RWPE1 (cell line): ENCODE measurements at places on chromosomes 6 and 20.
A peak's percentile ranks its signal among the peaks of the same experiment; 100 is the strongest.

GRCh38 chr6:158058171-158058651 is 76.5 kb downstream of the SYNJ2 start:
- DNase-seq: no peak

DNA sequence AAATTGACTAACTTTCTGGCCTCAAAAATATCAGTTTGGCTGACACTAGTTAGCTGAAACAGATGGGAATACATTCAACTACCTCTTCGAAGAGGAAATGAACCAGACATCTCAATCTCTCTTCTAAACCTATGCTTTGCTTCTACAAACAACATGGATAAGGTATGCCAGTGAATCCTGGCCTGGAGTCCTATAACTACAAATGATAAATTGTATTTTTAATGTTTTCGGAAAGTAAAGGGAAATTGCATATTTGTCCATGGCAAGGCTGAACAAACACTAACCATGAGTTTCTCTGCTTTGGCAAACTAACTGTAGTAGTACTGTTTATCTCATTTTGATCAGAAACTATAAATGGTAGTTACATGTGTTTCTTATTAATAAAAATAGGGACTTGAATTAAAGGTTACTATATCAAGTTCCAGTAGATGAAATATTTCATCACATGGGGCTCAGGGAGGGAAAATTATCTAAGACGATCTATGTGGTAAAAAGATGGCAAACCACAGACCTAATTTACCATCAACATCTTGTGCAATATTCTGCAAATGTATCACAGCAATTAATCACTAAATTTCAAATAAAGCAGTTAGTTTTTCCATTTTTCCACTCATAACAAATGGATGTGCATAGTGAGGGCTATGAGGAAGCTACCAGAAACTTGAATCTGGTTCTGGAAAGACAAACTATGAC is 76.8 kb downstream of the COL12A1 start:
- DNase-seq: no peak

- no peak for DNase-seq
Measured at GRCh38 chr6:11889572-11889971, 111.0 kb upstream of the ADTRP start.

DNA sequence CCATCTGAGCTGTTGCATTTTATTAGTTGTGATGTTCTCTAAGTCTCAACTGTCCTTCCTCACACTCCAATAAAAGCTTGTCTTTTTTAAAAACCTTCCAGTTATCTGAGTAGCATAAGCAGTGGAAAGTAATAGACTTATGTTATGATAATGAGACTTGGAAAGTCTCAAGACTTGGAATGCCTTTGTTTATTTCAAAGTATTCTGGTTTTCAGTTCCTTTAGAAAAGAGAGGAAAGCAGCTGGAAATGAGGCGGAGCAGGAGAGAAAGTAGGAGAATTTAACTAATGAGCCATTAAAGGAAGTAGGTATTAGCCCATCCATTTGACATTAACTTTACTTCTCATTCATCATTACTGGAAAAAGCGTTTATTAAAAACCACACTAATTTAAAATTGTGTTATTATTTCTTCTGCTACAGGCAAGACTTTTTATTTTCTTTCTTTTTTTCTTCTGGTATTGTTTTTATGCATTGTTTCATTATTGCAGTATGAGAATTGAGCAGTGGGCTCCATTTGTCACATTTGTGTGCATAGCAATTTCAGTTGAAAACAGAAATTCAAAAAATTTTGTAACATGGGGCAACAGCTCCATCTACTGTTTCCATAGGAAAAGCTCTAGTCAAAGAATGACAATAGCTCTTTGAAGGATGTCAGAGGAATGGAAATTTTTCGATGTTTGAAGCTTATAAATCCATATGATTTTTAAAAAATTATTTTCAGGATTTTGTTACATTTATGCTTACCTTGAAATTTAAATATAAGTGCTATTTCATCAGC is 194.8 kb downstream of the COL9A1 start:
- peak; percentile 30 for DNase-seq

- no peak for DNase-seq
Measured at GRCh38 chr6:122423734-122424133, 24.3 kb downstream of the HSF2 start.

DNA sequence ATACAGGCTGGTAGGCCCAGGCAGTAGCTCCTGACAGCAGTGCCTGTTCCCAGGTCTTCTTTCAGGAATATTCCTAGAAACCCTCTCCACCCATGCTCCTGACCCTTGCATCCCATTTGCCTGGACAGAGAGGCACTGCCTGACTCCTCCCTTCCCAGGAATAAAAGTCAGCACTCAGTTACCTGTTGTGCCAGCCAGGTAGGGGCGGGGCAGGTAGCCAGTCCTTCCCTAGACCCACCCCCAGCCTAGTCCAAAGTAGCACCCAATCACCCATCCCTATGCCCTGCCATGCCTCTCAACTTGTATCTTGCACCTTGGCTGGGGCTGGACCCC is 129.9 kb downstream of the MRPL14 start:
- DNase-seq: no peak

DNA sequence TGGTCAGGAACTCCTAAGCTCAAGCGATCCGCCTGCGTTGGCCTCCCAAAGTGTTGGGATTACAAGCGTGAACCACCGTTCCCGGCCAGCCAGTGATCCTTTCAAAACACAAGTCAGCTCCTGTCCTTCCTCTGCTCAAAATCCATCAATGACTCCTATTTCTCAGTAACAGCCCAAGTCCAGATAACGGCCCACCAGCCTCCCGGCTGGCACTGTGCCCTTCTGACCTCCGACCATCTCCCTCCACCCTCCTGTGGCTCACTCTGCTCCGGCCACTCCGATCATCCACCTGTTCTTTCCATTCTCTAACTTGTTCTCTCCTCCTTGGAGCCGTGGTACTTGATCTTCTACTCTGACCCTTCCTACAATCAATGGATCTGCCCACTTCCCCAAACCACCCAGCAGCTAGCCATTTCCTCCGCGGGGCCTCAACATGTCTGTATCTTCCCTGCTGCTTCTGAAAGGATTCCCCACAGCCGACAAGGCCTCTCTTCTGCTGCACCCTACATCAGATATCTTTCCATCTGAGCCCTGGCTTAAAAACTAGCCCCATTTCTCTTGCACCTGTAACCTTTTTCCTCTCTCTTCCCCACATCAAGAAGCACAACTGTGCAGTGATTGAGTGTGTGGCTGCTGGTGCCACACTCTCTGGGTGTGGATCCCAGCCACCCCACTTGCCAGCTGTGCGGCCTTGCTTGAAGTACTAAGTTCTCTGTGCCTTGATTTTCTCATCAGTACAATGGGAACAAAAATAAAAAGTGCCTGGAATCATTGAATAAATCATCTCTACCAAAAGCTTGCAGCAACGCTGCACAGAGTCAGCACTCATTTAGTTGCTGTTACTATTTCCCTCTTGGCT is 6.1 kb upstream of the ZMYND8 start:
- no peak for DNase-seq

DNA sequence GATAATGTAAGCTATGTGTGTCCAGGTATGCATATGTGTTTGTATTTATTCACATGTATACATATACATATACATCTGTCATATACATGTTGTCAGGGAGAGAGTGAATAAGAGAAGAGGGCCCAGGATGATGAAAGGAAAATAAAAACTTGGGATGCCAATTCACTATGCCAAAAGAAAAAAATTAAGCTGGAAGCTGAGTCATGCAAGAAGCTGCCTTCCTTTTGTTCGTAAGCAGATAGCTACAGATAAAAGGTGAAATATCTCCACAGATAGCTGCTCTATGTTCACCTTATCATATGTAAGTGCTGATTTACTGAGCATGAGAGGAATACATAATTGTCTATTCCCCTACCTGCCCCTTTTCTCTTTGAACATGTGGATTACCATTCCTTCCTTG is 579.9 kb downstream of the EPM2A start:
- DNase-seq: no peak

GRCh38 chr20:12074111-12074655 is 156.5 kb downstream of the BTBD3 start:
- DNase-seq: no peak

- no peak for DNase-seq
Measured at GRCh38 chr6:39018103-39018502, 30.5 kb upstream of the GLP1R start.

DNA sequence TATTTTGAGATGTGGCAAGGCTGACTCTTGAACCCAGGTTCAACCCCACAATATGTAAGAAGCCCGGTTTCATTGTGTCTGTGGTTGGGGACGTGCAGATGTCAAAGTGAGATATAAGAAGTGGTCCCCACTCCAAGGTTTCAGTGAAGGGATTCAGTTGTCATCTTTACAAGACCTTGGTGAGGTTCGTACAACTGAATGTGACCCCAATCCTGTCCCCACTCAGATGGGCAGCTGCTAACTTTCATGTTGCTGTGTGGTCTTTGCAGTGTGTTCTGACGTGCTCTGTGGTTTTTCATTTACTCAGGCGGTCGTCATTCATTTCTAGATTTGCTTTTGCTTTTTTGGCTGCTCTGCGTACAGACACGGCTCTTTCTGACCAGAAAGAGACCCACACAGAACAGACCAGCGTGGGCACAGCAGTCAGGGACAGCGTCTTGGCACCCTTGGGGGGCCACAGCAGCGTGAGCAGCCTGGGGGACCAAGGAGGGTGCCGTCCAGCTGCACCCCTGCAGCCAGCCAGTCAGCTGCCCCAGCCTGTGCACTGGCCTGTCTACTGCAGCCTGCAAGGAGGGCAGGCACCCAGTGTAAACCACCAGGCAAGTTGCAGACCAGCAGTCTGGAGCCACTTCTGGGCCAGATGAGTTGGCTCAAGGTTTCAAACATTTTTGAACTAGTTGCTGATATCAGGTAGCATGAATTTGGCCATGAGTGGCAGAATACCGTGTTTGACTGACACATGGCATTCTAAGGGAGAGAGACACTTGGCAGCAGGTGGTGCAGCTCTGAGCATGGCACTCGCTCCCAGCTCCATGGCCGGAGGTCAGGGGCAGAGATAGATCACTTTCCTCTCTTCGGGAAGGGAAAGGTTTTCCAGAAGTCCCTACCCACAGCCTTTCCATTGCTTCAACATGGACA is 49.4 kb upstream of the IRF4 start:
- DNase-seq: no peak

DNA sequence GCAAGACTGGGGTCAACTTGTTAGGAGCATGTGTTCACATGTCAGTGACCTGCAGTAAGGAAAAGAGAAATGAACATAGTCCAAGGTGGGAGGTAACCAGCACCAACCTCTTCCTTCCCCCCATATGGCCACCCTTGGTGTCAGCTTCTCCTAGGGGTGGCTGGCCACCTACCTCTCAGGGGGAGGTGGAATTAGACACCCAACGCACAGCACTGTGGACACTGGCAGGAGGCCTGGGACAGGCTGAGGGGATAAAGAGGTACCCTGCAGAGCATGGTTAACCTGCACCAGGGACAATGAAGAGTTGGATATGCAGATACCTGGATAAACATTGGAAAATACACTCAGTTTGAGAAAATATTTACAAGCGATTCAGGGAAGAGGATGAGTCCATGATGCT is 84.5 kb downstream of the IYD start:
- no peak for DNase-seq
